ENCODE measurements at places on chromosomes 12 and 14.

GRCh38 chr14:69705706-69706105 lies 61.2 kb upstream of the SRSF5 start:
- no peak for DNase-seq

DNA sequence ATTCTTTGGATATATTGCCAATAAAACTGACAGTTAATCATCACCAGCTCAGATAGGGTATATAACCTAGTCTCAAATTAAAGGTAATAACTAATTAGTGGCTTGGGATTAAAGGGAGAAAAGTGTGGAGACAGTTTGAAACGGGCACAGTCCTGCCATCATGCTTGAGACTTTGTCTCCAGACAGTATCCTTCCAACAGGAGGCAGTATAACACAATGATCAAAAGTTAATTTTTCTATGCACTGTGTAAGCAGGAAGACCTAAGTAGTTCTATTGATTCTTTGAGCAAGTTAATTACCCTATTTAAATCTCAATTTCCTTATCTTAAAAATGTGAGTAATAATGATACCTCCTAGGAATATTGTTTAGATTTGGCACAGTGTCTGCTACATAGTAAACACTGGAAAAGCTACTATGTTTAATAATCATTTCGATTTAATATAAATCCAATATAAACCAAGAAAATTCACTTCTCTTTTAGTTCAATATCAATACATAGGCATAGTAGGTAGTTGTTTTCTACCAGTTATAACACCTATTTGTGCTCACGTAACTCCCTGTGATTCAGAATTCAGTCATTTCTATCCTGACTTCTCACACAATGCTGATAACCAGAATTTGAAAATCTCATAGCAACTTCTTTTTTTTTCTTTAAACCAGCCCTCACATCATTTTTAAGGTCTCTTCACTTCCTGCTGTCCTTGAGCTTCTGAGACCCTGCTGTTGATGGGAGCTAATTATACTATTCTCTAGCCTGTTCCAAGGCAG lies 53.7 kb downstream of the GALNT4 start:
- DNase-seq, result no peak

- no peak for DNase-seq
Observed at GRCh38 chr14:76834241-76834661, 8.0 kb downstream of the LRRC74A start.

DNA sequence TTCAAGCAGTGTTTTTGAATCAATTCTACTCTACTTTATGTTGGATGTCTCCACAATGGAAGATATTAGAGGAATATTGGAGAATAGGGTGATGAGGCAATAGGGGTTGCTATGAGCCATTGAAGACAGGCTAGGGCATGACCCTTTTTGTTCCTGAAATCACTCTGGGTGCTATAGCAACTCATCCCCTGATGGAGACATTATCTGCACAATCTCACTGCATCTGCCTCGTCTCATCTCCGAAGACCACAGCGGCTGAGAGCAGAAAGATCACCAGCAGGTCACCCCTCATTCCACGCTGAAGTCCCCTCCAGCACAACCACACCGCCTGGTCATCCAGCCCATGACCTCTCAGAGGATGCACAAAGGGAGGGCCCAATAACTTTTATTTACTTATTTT lies 150.4 kb upstream of the TMEM132C start:
- DNase-seq, result no peak

DNA sequence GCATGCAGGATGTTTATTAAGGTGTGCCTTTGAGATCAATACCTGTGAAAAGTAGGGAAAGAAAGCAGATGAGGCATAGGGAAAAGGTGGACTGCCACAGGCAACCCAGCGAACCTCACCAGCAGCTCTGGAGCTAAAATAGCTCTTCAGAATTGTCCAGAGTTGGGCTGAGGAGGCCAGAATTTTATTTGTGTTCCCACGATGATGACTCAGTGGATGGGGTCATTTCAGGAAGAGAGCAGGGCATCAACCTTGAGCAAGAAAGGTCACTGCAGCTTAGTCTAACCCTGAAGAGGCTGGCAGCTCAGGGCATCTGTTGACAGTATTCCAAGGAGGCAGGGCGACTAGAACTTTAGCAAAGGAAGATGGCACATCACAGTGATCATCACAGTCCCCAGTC lies 696.1 kb downstream of the DIO2 start:
- no peak for DNase-seq

DNA sequence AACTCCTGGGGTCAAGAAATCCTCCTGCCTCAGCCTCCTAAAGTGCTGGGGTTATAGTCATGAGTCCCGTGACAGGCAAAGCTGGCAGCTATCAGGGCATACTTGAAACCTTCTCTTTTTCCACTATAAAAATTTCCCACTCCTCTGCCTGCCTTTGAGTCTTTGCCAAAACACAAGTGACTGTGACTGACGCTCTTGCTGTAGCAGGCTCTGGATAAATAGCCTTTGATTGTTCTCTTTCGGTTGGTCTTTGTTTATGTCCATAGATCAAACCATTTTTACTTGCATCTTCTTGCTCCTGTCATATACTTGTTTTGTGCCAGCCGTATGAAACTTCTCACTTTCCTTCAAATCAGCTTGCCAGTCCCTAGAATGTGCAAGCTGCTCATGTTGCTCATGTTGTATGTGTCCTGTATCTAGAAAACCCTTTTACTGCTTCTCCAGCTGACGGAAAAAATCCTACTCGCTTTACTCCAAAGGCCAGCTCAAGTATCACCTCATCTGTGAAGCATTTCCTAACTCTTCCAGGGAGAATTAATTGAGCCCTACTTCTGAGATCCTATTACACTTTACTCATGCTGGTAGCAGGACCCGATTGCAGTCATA lies 73.1 kb downstream of the RESF1 start:
- DNase-seq, result no peak
